ENCODE measurements at places on chromosomes 2 and 18.

GRCh38 chr2:219071131-219071816 is 10.6 kb upstream of the IHH start:
- no peak for DNase-seq

DNA sequence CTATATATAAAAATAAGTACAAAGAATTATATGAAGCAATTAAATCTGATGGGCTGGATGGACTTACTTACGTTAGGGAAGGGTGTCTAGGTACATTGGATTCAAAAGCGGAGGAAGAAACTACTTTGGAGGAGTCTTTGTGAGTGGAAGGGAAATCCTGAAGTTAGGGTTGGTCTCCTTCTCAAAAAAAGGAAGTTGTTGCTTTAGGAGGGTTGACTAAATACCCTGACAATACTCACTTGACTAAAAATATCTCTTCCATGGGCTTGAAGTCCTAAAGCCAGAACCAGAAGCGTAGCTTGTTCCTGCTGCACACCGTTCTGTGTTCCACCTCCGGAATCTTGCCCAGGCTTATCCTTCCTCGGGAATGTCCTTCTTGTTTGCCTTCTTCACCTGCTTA is 143.3 kb upstream of the ZEB2 start:
- peak; percentile 24 for DNase-seq

- no peak for DNase-seq
These were observed 31.7 kb downstream of the MYO1B start for GRCh38 chr2:191276792-191277465.

DNA sequence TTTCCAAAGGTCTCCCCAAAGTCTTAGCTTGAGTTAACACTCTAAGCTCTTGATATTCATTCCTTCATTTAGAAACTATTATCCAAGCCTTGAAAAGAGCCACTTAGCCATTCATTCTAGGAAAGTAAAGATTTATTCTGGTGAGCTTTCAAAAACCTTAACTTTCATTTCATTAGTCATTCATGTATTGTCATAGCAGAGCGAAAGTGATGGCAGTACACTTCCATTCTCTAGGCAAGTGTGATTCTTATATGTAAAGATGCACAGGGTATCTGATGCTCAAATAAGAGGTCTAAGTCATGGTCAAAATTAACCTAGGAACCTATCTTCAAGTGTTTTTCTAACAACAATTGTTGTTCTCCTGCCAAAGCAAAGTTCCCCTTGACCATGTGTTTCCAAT is 553.0 kb upstream of the FANCL start:
- DNase-seq = no peak
